ENCODE measurements at places on chromosomes 13 and 19.

- DNase-seq, result no peak
Observed at GRCh38 chr13:80513196-80513595, 172.3 kb upstream of the SPRY2 start.

GRCh38 chr13:44124352-44124751 is 244.6 kb downstream of the LACC1 start:
- DNase-seq, result no peak

GRCh38 chr19:4815426-4816201 is 15.9 kb downstream of the TICAM1 start:
- peak; percentile 73 for DNase-seq

- no peak for DNase-seq
Observed at GRCh38 chr19:40623403-40624251, 22.5 kb downstream of the LTBP4 start.

DNA sequence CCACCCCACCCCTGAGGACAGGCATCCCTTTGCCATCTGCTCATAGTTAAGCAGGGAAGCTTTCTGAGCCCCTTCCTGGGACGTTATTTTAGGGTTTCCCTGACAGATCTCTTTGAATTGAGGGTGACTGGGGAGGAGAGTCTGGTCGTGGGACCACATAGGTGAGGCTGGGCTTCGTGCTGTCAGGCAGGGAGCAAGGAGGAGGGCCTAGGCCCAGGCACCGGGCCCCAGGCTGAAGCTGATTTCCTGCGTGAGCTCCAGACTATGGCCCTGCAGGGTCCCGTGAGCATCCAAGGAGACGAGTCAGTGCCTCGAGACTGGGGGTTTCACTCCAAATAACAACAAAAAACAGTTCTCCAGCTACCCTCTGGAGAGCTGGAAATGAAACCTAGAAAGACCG is 60.4 kb downstream of the MYO9B start:
- DNase-seq, result no peak

GRCh38 chr13:53060840-53061490 is 32.4 kb downstream of the OLFM4 start:
- DNase-seq, result no peak

- no peak for DNase-seq
Observed at GRCh38 chr19:7815325-7815724, 14.7 kb upstream of the EVI5L start.

DNA sequence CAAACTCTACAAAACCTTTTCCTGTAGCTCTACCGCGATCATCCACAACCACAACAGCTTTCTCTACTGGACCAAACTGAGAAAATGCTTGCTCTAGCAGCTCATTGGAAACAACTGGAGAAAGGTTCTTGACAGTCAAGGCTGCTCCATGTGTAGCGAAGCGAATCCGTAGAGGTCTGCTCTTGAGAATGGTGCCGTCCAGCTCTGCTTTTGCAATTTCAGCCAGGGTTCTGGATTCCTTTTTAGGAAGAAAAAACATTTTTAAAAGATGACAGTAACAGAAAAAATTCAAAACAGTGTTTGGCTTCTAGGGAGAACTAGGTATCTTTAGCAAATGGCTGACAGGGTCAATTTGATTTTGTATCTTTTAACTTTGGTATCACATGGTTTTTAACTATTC is 10.4 kb downstream of the PSPC1 start:
- no peak for DNase-seq

DNA sequence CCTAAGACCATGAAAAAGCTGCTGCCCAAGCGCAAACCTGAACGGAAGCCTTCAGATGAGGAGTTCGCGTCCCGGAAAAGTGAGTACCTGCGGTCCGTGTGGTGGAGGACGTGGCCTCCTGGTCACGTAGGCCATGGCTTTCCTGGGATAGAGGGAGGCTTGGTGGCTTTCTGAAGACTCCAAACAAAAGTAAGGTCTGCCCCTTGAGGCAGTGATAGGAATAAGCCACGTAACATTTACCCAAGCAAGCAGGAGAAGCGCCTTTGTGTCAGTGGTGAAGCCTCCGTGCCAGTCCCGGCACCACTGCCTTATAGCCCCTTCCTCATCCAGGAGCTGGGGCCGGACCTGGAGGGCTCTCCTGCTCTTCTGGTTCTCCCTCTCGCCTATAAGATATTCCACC is 34.3 kb upstream of the TEX29 start:
- DNase-seq, result no peak

DNA sequence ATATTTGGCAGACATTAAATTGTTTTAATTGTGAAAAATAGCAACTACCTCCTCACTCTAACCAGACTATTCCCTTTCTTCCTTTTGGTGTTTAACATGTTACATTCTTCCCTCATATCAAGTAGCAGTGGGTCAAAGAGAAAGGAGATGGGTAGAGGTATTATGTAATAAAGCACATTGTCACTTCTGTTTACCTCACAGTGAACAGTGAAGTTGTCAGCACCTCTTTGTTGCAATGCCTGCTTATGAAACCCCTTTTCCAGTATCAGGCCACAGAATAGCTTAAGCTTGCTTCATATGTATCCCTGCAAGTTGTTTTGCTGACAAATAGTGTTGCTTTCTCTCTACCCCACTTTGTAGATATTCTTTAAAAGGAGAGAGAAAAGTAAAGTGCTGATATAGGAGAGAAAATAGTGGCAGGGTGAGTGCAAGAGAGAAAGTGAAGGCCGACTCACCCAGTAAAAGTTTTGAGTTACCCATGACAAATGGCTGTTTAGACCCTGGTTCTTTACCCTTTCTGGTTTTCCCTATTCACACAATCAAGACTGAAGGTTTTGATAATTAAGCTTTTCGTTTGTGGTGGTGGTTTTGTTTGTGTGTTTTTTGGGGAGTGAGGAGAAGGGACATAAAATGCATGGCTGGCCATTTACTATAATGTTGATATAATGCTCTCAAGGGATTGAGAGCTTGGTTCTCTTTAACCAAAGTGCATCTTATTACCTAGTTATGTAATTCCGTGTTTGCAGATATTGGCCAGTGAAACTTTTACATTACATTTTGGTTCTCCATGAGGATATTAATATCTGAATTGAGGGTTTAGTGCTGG is 3.7 kb downstream of the ITM2B start:
- DNase-seq, result peak; percentile 24

GRCh38 chr19:43560687-43561086 is 14.6 kb downstream of the XRCC1 start:
- DNase-seq, result no peak

GRCh38 chr19:33675501-33676124 is 53.9 kb downstream of the CHST8 start:
- DNase-seq, result no peak

GRCh38 chr13:83798731-83799130 is 83.5 kb downstream of the SLITRK1 start:
- no peak for DNase-seq

GRCh38 chr13:114200399-114200911 is 21.4 kb downstream of the CFAP97D2 start:
- DNase-seq, result no peak

- DNase-seq, result no peak
Observed at GRCh38 chr13:92224052-92224821, 825.8 kb downstream of the GPC5 start.

DNA sequence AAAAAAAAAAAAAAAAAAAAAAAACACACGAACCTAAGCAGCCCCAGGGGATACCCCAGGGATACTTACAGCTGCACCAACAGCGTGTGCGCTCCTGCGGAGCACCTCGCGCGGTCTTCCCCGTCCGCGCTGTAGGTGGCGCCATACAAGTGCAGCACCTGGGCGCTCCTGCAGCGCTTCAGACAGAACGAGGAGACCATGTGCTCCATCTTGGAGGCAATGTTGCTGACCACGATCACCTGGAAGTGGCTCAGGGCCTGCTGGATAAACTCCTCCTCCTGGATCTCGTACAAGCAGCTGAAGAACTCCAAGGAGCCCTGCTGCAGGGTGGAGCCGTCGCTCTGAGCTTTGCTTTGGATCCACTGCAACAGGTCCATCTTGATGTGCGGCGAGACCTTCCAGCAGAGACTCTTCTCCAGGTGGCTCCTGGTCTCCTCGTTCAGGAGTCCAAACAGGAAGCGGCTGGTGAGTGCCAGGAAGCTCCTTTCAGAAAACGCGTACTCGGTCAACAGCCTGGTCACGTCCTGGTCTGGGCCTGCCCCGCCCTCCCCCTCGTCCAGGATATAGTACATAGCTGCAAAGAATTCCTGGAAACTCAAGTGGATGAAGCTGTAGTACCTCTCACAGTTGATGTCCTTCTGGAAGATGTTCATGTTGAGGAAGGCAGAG is 14.5 kb downstream of the NLRP12 start:
- DNase-seq, result no peak

DNA sequence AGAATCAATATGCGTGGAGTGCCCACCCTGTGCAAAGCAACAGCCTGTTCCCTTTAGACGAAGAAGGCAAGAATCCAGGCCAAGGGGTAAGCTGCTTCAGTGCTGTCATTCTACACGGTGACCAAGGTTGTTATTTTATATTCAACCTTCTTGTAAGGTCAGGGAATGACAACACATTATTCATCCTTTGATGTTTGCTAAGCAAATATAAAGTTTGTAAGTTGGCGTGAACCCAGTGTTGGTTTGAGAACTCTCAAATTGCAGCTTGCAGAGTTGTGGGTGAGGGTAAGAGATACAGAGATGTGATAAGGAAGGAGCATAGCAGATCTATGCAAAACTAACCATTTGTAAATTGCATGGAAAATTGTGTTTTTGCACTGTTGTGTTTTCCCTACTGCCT is 436.7 kb downstream of the FGF9 start:
- no peak for DNase-seq

DNA sequence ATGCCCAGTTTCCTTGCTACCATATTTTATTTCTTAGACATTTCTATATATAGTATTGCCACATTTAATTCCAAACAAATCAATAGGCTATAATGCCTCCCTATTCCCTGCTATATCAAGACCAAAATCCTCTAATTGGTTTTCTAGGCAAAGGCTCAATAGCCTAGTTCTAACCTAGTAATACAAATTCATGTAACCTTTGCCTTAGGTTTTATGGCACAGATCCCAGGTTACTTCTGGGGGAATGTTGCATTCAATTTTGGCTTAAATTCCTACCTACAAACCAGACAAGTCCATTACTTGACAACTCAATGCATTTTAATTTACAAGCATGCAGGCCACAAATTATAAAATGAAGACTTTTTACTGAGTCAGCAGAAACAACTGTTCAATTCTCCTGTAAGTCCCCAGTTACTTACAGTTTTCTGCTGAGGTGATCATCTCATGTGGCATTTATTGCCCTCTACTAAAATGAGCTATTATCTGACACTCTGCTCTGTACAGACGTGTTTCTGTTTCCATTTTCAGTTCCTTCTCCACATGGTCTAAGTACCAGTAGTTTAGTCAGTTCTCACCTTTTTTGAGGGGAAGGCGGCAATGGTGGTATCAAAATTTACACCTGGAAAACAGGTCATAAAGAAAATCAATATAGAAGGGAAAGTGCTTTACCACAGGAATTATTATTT is 11.7 kb downstream of the KCNRG start:
- no peak for DNase-seq

DNA sequence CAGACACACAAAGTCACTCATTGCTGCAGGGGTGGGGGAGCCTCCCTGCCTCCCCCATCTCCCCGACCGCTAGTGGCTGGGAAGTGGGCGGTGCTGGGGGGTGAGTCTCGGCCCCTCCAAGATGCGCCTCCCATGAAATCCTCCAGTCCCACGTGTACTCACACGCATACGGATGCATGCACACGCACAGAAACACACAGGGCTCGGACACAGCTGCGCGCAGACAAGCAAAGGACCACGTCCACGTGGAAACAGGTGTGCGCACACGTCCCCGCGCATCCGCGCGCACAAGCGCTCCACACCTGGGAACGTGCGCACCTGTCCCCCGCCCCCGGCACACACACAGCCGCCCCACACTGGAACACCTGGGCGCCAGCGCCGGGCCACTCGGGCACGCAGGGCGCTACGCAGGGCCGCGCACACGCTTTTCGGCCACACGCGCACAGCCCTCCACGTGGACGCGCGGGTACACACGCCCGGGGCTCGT is 687 bp downstream of the MATK start:
- peak; percentile 46 for DNase-seq

DNA sequence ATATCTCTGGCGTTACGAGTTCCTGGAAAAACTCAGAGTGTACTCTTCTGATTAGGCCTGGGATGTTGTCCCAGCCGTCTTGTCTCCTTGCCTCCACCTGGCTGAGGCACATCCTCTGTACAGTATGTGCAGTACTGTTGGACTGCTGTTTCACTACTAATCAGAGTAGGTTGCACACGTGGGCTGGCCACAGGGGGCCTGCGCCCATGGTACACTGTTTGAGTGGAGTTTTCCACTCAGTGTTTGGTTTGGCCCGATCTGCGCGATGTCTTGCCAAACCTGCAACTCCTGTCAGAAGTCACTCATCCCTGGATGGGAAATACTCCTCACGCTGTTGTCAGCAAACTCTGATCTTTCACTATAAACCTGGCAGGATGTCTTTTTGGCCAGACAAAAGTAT is 189.6 kb upstream of the CSNK1A1L start:
- DNase-seq, result no peak

- peak; percentile 47 for DNase-seq
Observed at GRCh38 chr19:48244281-48244680, 11.4 kb downstream of the CARD8 start.

DNA sequence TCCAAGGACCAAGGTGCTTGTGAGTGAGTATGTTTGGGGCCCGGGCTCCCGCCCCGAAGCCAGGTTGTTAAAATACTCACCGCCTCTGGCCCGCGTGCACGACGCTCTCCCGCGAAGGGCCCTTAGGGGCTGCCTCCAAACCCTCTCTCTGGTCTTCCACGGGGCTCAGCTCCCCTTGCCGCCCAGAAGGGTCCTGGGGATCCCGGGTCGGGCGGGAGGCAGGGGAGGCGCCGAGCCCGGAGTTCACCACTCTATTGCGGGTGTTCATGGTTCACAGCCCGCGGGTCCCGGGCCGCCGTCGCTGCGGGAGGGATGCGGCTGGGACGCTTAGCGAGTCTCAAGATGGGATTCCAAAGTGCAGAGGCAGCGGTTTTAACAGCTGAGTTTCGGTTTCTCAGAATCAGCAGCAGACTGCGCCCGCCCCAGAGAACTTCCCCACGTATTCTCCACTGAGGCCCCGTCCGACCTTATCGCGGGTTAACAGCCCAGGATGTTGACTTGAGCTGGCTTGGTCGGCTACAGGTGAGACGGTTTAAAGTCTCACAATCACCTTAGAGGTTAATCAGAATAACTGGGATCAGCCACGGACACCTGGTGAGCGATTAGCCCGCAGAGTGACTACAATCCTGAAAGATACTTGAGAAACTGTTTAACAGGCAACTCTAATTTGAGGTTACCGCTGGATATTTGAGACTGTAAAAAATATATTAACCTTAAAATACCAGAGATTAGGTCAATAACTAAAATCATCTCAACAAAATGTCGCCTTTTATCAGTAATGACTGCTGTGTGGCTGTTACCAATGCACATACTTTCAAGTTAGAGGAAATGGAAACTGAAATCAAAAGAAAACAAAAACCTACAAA is at the start of gene EPSTI1:
Gene EPSTI1, minus strand, starts transcription at position 344 of the 866 bp plus-strand sequence. Its CDS starts 76 bp downstream, at position 268.
- peak; percentile 82 for DNase-seq

- DNase-seq, result no peak
Observed at GRCh38 chr13:28585561-28585960, 73.4 kb upstream of the POMP start.

- peak; percentile 51 for DNase-seq
Observed at GRCh38 chr19:11096210-11096841, 7.1 kb downstream of the LDLR start.

DNA sequence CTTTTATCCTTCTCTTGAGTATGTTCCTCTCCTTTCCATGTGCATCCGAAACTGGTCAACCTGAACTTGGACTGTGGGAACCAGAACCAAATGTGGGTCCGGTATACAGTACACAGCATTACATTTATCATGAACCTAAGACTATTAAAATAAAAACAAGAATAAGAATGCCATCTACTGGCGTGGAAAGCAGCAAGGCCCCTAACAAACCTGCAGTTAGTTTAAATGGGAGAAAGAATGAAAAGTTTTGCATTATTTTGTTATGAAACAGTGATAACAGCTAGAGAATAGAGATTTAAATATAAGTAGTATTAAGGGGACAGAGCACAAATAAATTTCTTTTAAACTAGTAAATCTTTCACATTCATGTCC is 159.5 kb downstream of the RBM26 start:
- no peak for DNase-seq
